ENCODE measurements at places on chromosomes 11 and 22.
A peak's percentile ranks its signal among the peaks of the same experiment; 100 is the strongest.

DNA sequence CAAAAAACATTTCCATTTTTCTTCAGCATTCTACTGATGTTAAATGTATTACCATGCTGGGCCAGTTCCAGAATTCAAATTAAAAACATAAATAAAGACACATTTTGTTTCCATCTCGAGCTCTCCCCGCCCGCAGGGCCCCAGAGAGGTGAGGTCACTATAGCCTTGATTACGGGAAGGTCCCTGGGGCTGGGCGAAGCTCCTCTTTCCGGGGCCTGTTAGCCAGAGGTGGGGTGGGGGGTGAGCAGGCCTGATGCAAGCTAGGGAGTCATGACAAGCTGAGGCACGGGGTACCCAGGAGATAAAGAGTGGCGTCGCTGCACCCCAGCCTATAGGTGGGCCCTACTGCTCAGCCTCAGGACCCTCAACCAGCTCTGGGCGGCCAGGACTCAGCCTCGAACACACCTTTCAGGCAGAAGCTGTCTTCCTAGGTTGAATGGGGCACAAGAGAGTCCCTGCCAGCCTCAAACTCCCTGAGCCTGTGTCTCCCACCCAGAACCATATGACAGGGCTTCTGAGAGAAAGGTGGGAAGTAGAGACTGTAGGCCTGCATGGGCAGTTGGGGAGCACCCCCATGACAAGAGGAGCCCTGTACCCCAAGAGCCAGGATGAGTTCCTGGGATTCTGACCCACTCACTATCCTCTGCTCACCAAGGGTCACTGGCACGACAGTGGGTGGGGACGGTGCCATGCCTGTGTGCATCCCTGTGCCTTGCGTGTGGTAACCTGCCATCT, 34.8 kb downstream of the KCNQ1OT1 start:
- no peak for DNase-seq

- DNase-seq, result no peak
Measured at GRCh38 chr11:125957618-125958332, 11.9 kb downstream of the VSIG10L2 start.

DNA sequence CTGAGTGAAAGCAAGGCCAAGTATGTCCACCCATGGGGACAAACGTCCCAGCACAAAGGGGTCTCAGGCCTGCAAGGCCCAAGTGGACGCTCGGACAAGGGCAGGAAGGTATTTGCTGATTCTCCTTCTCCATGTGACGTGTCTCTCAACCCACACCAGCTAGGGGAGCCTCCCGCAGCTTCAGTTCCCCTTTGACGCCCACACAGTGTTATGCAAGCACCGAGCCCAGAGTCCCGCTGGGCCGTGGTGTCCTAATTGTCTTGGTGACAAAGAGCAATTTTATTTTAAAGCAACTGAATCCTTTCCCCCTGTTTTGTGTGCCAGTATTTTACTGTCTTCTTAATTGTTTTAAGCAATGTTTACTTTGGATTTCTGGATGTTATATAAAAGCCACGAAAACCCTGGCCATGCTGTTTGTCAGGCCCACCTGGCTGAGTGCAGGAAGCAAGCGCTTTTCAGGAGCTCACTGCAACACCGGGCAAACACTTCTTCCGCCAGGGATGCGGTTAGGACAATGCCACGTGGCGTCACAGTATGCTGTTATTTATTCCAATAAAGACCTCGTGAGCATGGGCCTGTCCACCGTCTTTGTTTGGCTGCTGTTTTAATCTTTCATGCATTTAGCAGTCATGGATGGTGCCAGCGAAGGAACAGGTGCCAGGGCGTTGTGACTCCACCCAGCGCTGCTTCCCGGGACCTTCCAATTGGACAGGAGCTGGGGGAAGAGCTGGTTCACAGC, 8.2 kb upstream of the PARVG start:
- peak; percentile 17 for DNase-seq

- no peak for DNase-seq
Measured at GRCh38 chr11:102430158-102430836, 22.3 kb downstream of the TMEM123 start.

GRCh38 chr11:71442880-71443279, 5.3 kb downstream of the DHCR7 start:
- no peak for DNase-seq

GRCh38 chr11:17076517-17077239, 789 bp downstream of the RPS13 start:
- DNase-seq, result no peak

DNA sequence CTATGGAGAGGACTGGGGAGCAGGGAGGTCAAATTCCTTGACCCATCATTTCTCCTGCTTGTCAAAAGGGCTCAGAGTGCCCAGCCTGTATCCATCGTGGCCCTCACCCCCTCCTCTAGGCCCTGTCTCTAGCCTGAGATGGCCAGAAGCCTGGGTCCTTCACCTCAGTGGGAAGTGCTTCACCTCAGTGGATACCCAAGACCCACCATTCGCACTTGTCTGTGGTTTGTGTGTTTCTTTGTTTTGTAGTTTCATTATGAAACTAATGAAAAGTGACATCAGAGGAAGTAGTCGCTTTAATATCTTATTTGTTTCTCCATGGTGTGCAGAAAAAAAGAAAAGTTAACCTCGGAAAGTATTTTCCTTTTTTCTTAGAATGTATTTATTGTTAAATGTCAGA, 194.0 kb upstream of the CADM1 start:
- DNase-seq, result no peak

DNA sequence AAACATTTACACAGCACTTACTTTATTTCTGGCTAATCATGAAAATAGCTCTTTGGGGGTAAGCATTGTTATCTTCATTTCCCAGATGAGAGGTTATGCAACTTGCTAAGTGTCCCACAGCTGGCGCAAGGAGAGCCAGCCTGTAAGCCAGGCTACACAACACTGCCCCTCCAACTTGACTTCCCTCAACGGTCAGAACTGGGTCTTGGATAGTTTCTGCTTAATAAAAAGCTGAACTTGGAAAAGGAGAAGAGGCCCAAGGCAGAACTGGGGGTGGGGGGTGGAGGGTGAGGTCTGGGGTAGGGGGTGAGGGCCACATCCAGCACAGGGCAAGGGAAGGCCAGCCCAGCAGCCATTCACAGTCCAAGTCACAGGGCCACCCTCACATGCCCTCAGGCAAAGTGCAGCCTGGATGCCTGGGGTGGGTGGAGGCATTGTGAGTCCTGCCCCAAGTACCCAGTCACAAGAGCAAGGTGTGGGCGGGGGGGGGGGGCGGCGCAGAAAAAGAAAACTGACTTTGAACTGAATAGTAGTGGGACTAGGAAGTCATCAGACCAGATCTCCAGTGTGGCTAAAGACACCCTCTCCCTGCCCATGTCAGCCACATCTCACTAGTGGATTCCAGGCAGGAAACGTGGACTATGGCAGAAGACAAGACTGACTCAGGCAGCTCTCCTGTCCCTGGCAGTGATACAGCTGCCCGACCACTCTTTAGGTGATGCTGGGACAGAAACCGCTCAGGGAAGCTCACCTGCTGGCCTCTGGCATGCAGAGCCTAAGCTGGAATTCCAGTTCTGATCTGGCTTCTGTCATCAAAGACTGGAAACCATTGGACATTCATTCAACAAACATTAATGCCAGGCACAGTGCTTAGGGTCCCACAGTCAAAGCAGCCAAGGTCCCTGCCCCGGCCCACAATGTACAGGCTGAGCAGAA, 52.4 kb downstream of the PACSIN2 start:
- DNase-seq, result no peak

DNA sequence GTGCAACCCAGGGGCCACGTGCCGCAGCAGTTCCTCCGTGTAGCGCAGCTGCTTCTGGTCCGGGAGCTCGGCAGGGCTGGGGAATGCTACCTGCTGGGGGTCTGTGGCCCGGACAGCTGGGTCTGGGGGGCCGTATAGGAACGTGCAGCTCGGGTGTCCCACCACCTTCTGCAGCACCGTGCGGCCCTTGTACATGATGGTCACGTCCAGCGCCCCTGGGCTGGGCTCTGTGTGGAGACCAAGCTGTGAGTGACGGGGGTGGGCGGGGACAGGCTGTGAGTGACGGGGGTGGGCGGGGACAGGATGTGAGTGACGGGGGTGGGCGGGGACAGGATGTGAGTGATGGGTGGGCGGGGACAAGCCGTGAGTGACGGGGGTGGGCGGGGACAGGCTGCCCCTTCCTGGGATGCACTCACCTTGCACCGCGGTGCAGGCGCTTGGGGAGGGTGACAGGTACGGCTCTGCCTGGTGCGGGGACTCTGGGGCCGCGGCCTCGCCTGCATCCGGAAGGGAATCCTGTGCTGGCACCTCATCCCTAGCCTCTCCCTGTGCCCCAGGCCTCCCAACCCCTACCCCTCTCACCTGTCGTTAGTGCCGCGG, 2.3 kb downstream of the IRF7 start:
- DNase-seq, result peak; percentile 77

GRCh38 chr11:130087294-130087926, 17.7 kb downstream of the APLP2 start:
- no peak for DNase-seq

- no peak for DNase-seq
Measured at GRCh38 chr11:58907780-58908179, 31.5 kb upstream of the GLYATL1 start.

DNA sequence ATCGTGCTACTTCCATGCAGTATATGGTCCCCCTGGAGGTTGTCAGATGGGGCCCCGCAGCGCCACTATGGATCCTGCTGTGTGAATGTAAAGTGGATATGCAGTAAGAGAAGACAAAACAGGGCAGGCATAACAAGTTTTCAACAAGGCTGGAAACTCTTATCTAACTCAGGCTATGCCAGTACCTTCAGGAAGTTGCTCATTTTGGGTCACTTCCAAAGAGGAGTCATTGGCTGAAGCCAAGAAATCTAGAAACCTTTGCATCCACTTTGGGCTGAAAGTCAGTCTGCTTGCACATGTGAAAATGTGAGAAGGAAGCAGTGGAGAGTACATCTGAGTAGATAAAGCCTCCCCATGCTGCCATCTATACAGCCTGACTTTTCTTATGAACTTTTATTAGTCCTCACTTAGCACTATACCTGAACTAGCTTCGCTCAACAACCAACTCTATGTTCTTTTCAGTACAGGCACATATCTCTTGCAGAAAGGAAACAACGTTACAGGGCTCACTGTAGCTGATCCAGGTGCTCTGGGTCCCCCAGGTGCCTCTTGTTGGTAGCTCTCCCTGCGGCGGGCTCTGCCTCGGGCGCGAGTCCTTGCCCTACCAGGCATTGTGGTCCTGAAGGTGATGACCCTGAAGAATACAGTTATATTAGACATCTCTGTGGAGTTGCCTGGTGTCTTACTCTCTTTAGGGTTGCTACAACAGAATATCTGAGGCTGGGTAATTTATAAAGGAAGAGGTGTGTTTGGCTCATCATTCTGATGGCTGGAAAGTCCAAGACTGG, 12.4 kb downstream of the PIWIL3 start:
- no peak for DNase-seq

GRCh38 chr11:45031912-45032519, 81.3 kb upstream of the TP53I11 start:
- peak; percentile 57 for DNase-seq

- DNase-seq, result peak; percentile 67
Measured at GRCh38 chr11:587978-588380, 11.7 kb downstream of the PHRF1 start.

DNA sequence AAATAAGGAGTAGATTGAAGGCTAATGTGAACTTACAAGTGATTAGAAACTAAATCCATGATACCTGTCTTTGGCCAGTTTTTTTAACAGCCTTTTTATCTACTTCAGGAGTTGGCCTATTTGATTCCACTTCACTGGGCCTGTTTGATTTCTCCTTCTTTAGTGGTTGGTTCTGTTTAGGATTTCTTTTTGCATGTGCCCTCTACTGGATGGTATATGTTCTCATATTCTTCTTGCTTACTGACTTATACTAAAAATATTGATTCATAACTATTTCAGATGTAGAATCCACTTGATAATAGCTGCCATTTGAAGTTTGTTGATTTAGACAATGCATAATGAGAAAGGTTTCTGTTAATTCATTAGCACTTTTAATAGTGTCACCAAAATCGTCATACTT, 53.9 kb downstream of the USP47 start:
- no peak for DNase-seq

DNA sequence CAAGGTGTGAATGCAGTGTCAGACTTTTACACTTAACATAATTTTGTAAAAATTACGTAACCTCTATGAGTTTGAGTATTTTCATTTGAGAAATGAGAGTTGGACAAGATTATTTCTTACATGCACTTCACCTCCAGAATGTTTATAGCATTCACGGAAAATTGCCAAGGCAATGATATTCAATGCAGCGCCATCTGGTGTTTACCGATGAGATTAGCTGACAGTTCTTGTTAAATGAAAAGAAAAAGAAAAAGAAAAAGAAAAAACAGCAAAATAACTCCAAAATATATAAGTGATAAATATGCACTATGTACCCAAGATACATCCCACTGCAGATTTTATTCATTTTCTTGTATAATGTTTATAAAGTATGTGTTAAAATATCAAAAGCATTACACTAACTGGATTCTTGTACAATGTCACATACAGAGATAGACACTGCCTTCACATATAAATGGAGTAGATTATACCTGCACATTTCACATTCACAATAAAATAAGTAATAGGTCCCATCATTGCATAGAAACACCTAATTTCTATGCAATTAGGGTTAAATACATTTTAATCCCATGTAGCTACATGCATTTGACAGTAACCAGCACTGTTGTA, 976.3 kb upstream of the FAT3 start:
- no peak for DNase-seq

DNA sequence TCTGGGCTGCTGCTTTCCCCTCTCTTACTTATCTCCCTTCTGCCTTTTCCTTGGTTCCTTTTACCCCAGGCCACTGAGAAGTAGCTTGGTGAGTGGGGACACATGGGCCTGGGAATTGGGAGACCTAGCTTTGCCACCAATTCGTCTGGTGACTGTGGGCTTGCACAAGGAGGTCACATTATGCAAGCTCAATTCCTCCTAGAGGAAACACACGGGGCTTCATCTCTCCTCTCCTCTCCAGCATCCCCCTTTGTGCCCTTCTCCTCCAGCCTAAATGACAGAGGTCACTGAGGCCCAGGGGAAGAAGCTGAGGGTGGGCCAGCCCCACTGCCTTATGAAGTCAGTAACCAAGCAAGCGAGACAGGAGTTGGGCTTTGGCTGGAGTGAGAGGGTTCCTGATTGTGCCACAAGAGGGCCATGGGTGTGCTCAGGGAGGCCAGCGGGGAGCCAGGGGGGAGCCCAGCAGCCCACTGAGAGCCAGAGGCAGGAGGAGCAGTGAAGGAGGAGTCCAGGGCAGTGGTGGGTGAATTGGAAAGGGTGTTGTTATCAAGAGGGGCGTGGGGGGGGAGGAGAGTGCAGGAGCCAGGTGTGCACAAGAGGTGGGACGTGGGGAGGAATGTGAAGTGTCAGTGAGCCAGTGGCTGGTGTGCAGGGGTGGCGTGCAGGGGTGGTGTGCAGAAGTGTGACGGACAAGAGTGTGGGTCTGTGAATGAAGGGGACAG, 2.0 kb downstream of the CLCF1 start:
- DNase-seq, result peak; percentile 43
